Dorsolateral prefrontal cortex (tissue), 122 donors: ENCODE measurements at places on chromosomes 3 and 15. TPM values are rescaled to one million over a fixed set of nuclear protein-coding genes. Genes with fewer than 3 reads are reported as not detected.

GRCh38 chr3:195838714-195839113 lies 27.0 kb upstream of the MUC4 start:
- DNase-seq = no peak

GRCh38 chr3:145519398-145520047 lies 641.5 kb downstream of the PLOD2 start:
- DNase-seq = no peak

DNA sequence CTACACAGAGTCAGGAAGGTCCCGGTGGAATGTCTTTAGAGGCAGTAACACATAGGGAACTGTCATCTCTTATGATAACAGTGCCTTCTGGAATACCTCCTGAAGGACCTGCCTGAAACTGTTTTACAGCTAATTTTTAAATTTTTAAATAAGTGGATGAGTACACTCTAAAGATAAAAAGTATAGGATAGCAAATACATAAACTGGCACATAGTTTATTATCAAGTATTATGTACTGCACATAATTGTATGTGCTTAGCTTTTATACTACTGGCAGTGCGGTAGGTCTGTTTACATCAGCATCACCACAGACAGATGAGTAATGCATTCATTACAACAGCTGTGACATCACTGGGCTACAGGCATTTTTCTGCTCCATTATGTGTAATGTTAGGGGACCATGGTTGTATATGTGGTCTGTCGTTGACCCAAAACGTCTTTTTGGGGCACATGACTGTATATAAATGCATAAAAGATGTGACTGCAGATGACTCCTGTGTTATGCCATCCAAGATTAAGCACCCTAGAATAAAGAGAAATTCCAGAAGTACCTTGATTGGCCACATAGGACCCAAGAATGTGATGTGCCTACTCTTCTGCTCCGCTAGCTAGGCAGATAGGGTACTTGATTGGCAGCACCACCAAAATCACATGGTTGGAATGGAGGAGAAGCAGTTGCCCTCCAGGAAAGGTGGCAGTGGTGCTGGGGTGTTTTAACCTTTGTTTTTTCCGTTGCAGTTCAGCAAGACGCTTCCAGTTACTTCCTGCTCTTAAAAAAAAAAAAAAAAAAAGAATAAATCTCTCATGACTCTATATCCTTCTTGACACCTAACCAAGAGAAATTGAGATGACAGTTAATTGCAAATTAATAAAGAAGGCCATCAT lies 3.3 kb downstream of the VPS8 start:
- DNase-seq = no peak

- DNase-seq = no peak
Observed at GRCh38 chr3:166593776-166594175, 756.6 kb upstream of the BCHE start.

- DNase-seq = no peak
Observed at GRCh38 chr15:74530771-74531143, 10.3 kb upstream of the ARID3B start.

- DNase-seq = no peak
Observed at GRCh38 chr3:12479919-12480427, 4.3 kb upstream of the TSEN2 start.

- DNase-seq = no peak
Observed at GRCh38 chr15:57943754-57944420, 121.6 kb downstream of the ALDH1A2 start.

- DNase-seq = no peak
Observed at GRCh38 chr3:48155122-48155521, 33.1 kb downstream of the CDC25A start.

DNA sequence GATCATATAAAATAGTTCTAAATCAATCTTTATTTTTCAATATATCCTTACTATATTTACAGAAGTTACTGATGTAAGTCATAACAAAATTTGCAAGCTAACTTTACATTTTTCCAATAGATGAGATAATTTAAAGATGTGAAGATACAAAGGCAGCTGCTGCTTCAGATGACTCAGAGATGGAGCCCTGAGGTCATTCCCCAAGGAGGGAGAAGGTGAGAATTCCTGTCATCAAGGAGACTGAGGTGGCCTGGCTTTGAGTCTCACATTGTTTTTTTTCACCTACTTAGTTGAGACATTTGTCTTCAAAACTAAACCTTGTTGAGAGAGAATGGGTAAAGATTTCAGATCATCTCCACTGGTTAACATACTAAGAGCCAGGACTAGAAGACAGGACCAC lies 3.9 kb upstream of the SAMD7 start:
- DNase-seq = no peak

Gene LMAN1L
- total RNA-seq = not detected

Gene ERICH6
- 1.1 TPM for total RNA-seq

Gene GNAT1
- not detected for total RNA-seq
